ENCODE measurements at places on chromosomes 2 and 18.

GRCh38 chr18:41153871-41154270 lies 801.2 kb upstream of the PIK3C3 start:
- DNase-seq = no peak

GRCh38 chr2:198611201-198611600 lies 806.8 kb downstream of the PLCL1 start:
- DNase-seq = no peak

- peak; percentile 81 for DNase-seq
Measured at GRCh38 chr2:237669628-237670392, 42.4 kb downstream of the LRRFIP1 start.

DNA sequence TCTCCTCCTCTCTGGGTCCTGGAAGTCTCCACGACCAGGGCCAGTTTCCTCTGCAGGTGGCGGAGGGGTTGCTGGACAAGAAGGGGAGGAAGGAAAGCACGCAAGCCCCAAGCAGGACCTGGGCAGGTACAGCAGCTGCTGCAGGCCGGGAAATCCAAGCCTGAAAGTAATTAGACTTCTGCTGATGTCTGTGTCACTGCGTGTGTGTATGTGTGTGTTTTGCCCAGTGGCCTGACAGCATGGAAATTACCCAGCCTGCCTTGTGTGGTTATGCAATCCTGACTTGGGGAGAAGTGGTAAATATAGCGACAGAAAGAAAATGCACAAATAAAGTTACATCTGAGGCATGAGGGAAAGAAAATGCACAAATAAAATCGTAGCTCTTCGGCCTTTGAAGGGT lies 121.8 kb upstream of the ZBTB14 start:
- DNase-seq = no peak

GRCh38 chr2:160247296-160248035 lies 47.4 kb upstream of the ITGB6 start:
- DNase-seq = no peak

DNA sequence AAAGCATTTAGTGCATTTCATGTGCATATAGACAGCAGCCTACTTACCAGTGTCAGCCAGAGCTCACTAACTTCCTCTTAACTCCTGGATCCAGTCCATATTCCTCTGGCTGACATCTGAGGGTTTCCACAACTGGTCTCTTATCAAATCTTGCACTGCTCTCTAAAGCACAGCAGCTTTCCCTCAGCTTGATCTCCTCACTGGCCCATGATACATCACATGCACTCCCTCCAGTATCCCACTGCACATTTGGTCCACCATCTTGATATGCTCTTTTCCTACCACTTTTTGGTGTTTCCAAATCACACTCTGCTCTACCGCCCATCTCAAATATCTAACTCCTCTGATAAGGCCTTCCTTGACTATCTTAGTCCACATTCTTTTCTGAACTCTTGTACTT lies 105.0 kb upstream of the ZFP36L2 start:
- no peak for DNase-seq

- DNase-seq = no peak
Measured at GRCh38 chr2:148903979-148904378, 29.0 kb downstream of the KIF5C start.

DNA sequence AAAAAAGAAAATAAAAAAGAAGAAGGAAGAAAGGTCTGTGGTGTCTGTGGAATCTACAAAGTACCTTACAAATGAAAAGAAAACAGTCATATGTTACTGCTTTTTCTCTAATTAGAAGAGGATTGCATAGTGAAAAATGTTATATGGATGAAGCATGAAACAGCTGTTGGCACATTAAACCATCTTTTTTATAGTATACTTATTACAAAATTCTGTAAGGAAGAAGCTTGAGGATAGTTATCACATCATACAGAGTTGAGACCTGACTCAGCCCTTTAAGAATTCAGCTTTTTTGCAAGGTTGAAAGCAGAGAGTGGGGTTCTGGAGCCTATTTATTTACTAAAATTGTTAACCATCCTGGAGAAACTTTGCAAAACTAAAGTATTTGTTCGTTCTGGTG lies 222.7 kb downstream of the PHLPP1 start:
- DNase-seq = no peak

GRCh38 chr18:54718408-54718773 lies 109.9 kb upstream of the RAB27B start:
- DNase-seq = no peak

GRCh38 chr2:158402665-158403064 lies 53.9 kb downstream of the CCDC148 start:
- no peak for DNase-seq

DNA sequence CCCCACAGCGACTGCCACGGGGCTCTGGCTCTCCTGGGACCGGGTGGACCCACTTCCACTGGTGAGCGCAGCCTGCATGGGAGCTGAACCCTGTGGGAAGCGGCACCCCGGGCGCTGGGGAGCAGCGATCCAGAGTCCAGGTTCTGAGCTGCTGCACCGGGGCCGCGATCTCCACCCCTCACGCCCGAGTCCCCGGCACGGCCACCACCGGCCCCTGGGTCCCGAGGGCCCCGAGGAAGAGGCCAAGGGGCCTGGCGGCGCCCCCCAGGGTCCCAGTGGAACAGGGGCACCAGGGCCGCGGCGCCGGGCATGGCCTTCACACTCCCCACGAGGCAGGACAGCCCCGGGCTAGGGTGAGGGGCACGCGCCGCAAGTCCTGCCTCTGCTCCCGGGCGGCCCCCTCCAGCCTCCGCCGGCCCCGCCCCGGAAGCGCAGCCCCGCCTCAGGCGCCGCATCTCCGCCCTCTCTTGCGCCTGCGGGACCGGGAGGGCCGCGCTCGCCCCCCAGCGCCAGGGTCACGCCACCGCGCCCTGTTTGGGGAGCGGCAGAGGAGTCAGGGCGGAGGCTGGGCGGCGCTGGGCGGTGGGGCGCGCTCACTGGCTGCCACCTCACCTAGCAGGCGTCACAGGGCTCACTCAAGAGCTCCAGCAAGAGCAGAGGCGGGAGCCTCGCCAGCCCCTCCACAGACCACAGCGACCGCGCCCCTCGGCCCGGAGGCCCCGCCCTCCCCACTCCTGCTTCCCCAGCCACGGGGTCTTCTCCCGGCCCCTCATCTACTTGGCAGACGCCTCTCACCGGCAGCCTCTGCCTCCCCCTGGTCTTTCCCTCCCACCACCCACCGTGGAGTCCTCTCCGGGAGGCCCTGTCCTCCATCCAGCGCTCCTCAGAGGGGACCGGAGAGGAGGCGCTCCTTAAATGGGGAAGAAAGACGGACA lies 26.8 kb downstream of the THAP4 start:
- no peak for DNase-seq

- DNase-seq = no peak
Measured at GRCh38 chr2:135030826-135031225, 16.4 kb downstream of the MAP3K19 start.

DNA sequence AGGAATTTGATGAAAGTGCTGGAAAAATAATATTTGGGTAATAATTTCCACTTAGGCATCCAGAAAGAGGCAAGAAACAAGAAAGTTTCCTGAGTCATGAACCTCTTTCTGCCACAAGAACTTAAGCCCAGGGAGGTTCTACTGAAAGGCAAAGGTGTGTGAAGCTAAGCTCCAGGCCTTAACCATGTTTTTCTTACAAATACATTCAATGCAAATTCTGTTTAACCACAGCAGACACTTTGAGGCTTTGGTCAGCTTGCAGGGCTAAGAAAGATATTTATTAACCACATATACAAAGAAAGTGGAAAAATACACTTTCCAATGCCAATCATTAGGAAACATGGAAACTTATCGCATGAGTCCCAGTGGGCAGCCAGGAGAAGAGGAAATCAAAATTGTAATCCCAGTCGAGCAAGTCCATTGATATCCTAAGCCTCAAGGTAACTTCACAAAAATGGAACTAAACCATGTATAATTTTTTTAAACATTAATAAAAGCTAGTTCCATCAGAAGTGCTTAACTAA lies 68.3 kb downstream of the PIEZO2 start:
- no peak for DNase-seq

DNA sequence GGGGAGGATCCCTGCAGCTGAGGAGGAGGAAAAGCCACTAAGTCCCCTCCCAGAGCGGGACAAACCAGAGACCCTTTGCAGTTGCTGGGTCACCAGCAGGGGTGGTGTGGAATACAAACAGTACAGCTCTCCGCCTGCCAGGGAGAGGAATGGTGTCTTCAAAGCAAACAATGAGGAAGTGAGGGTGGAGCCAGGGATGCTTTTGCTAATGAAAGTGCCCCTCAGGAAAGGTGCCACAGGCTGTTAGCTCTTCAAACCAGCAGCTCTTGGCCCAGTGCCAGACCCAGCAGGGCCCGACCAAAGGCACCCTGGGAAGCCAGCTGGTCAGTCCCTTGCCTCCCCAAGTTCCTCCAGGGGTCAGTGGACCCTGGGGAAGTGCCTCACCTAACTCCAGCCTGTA lies 102.8 kb downstream of the HIBCH start:
- DNase-seq = peak; percentile 92
